ENCODE measurements at places on chromosomes 3 and 15.

- DNase-seq = no peak
Observed at GRCh38 chr15:74426404-74427281, 7.1 kb downstream of the SEMA7A start.

DNA sequence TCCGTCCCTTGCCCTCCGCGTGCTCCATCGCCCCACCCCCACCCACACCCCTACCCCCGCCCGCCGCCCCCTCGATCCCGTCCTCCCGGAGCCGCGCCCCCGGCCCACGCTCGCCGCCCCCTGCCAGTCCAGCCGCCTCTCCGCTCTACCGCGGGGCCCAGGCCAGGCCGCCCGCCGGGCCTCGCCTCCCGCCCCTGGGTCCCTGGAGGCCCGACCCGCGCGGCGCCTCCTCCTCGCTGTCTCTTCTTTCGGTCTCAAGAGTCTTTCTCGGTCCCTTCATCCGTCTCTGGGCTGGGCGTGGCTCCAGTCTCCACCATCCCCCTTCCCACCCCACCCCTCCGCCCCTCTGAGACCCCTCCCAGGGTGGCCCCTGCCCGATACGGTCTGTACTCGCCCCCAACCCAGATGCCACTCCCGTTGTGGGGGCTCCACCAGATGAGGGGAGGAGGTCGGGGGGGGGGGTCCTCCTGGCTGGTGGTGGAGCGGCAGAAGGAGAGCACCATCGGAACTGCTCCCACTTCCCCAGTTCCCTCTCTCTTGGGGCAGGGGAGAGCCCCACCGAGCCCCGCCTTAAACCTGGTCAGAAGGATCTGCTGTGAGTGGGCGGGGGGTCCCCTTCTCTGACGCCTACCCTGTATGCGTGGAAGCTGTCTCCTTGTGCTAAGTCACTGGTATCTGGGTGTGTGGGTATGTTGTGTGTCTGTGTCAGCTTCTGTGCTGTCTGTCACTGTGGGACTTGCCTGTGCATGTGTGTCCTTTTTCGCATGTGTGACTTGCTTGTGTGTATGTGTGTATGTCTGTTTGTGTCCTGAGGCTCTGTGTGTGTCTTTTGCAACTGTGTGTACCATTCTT, 1.0 kb downstream of the PRKCD start:
- peak; percentile 57 for DNase-seq

GRCh38 chr3:140443806-140444205, 234.1 kb upstream of the TRIM42 start:
- DNase-seq = no peak

DNA sequence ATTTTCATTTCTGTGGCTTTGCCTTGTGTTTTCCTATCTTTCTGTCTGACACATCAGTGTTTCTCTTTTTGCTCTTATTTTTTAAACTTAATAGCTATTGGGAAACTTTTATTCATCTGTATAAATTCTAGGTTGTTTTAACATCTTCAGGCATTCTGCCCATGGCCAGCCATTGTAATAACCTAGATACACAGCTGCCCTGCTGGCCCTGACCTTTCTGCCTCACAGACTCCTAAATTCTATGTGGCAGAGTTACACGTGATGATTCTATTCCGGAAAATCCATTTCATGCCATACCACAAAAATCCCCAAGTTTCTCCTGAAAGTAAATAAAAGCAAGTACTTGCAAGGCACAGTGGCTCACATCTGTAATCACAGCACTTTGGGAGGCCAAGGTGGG, 150.1 kb downstream of the UACA start:
- no peak for DNase-seq

DNA sequence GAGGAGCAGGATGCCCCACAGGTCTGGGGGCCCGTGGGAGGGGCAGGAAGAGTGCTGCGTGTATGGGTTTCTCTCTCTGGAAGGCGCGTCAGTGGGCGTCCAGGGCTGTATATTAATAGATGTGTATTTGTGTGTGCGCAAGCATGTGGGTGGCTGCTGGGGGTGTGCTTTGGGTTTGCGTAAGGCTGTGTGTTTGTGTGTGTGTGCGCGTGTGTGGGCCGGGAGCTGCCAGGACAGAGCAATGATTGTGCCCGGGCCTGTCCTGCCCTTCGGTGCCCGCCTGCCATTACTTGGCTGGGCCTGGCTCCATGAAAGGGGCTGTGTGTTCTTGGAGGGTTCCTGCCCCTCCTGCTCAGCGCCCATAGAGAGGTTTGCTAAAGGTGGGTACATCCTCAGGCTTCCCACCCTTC, 16.3 kb downstream of the CSPG4 start:
- DNase-seq = no peak
